ENCODE measurements at places on chromosomes 3 and 15.

GRCh38 chr15:96349857-96350720, 19.6 kb downstream of the NR2F2 start:
- no peak for DNase-seq

DNA sequence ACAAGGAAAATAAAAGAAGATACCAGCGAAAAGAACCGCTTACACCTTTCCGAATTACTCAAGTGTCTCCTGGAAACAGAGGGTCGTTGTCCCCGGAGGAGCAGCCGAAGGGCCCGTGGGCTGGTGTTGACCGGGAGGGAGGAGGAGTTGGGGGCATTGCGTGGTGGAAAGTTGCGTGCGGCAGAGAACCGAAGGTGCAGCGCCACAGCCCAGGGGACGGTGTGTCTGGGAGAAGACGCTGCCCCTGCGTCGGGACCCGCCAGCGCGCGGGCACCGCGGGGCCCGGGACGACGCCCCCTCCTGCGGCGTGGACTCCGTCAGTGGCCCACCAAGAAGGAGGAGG, 325 bp downstream of the ALCAM start:
- no peak for DNase-seq

- DNase-seq = peak; percentile 15
These were observed 3.7 kb downstream of the MDFIC2 start for GRCh38 chr3:70308760-70309159.

GRCh38 chr3:5504135-5504534, 316.6 kb downstream of the EDEM1 start:
- DNase-seq = no peak

DNA sequence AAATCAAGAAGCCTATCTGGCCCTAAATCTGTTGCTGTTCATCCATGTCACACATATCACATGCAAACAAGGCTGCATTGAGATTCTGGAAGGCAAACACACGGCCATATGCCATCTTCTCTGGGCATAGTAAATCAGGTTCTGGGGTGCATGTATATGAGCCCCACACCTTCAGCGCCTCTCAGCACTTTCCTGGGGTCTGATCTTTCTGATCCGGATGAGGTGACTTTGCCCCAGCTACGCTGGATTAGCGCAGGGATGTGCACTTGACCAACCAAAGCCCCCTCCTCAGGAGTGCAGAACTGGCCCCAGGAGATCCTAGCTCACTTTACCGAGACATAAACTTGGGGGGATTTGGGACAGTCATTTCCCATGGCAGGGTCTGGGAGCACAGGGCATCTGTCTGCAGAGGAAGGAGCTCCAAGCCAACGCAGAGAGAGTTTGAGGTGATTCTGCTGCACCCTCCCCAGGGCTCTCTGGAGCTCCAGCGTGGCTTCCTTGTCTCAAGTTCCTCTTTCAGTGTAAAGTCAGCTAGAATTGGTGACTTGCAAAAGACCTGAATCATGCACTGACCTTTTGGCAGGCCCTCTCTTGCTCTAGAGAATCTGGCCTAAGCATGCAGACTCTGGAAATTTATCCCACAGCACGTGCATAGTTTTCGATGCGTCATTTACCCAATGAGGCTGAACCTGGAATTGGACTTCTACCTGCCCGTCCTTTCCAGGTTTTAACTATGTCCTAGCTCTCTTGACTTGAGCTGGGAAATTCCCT, 63.5 kb upstream of the KLF13 start:
- DNase-seq = no peak

- no peak for DNase-seq
These were observed 1241.5 kb upstream of the GBE1 start for GRCh38 chr3:83002869-83003445.

DNA sequence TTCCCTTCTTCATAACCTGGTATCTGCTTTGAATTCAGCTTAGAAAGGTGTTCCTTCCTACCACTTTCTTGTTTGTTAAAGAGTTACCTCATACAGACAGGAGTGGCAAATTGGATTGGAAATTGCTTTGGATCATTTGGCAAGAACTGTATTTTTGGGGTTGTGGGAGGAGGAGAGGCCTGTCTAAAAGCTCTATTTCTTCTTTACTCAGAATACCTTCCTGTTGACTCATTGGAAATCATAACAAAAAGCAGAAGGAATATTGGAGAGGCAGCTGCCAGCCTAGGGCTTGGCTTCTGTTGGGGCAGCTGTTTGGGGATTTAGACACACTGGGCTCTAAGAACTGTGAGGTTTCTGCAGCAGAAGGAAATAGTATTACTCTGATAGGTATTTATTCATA, 14.2 kb downstream of the IQGAP1 start:
- DNase-seq = no peak

DNA sequence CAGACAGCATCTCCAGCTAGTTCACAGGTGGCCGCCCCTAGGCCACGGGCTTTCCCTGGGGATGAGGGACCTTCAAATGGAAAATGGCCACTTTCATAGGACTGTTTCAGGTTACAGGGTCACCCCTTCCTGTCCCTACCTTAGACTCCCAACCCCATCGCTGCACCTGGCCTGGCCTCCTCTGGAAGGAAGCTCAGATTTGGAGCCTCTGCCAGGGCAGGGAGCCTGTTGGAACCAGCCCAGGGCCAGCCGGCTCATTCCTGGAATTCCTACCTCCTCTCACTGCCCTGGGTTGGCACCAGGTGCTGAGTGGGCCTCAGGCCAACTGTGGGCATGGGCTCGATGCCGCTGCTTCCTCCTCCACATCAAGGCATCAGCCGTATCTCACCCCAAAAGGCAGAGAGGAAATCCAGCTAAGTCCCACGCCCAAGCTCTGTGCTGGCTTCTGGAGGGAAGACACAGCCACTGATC, 42.2 kb downstream of the KLHL25 start:
- no peak for DNase-seq

DNA sequence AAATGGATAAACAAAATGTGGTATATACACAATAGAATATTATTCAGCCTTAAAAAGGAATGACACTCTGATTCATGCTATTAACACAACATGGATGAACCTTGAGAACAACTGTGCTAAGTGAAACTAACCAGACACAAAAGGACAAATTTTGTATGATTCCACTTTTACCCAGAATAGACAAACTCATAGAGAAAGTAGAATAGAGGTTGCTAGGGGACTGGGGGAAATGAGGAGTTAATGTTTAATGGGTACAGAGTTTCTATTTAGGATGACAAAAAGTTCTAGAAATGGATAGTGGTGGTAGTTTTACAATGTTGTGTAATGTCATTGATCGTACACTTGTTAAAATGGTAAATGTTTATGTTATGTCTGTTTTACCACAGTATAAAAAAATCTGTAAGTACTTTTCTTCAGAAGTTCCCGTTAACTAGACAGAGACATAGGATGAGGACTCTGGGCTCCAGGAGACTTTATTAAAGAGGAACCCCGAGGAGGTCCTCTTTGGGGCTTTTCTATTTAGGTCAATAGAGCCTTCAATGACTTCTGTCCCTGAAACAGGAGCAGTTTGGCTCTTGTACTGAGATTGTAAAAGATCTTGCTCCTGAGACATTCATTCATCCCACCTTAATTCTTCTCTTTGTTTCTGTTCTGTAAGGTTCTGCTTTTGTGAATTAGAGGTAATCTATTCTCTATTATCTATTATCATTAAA, 24.5 kb downstream of the ABHD6 start:
- DNase-seq = no peak

Data from iPS DF 19.7 (cell line).